ENCODE measurements at places on chromosomes 7 and 10. TPM values are rescaled to one million over a fixed set of nuclear protein-coding genes. Genes with fewer than 3 reads are reported as not detected.

ANXA8L1 gene
- 8.6 TPM for total RNA-seq

NAT16 gene
- total RNA-seq, result not detected

NEUROD6 gene
- not detected for total RNA-seq

DEPP1 gene
- total RNA-seq, result 12.2 TPM

DNA sequence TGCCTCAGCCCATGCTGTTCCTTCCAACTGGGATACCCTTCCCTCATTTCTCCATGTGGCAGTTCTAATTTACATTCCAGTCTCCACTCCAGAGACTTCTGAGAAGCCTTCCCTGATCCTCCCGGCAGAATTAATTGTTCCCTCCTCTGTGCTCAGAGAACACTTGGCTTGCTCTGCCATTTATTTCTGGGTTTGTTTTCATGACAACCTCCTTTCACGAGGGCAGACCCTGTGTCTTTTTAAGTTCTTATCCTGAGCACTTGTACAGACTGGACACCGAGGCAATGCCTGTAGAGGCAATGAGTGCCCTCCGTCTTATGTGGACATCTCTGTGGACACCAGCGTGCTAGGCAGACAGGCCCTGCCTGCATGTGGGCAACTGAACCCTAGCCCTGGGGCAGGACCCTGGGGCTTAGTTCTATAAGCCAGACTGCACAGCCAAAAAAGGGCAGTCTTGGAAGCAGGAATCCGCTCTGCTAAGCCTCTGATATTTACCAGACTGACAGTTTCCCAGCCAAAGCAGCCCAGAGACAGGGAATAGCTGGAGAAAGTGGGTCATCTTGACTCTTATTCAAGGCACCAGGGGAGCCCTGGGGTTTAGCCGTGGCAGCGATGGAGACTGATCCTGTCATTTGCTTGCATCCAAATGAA is 474.0 kb downstream of the RPS24 start:
- DNase-seq, result no peak

DNA sequence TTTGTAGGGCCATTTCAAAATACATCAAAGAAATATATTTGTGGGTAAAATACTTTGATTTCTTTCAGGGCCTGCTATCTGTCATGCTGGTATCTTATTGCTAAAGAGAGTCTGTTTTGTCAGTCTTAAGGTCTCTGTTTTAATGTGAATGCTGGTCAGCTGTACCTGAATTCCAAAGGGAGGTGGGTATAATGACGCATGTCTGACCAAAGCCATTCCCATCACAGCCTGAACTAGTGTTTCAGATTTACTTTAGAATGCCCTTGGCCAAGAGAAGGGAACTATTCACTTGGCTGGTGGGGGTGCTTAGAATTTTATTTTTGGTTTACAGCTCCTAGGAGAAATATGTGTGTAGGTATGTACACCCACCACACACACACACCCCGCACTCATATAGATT is 30.6 kb upstream of the MYL10 start:
- no peak for DNase-seq

DNA sequence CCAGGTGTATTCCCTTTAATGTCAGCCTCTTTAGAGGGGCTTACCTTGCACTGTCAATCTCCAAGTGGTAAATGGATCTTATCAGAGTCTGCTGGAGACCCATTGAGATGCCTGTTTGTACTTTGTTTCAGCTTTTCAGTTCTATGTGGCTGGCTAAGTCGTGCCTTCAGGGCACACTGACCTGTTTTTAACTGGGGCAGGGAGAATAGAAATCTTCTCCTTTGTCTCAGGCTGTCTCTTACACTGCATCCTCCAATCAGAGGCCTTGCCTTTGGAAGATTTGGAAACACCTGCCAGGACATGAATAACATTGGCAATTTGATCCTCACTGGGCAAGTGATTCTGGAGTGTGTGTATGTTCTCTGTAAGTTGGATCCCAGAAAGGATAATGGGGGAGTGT is 65.0 kb downstream of the POU6F2 start:
- no peak for DNase-seq

DNA sequence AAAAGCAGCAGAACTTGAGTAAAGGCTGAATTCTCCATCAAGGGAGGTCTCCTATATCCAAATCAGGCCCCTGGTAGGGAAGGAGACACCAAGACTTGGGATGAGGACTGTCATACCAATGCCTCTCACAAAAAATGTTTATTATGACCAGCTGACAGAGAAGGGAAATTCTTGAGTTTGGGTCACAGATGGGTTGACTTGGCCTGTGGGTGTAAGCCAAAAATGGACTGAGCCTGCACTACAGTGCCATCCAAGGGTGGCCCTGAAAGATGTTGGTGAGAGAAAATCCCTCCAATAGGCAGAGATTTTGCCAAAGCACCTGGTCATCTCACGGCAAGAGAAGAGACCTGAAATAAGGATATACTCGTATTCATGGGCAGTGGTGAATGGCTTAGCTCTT is 27.0 kb upstream of the PPIF start:
- DNase-seq, result no peak

- no peak for DNase-seq
These were observed 177.8 kb downstream of the PTPRN2 start for GRCh38 chr7:158409816-158410330.

DNA sequence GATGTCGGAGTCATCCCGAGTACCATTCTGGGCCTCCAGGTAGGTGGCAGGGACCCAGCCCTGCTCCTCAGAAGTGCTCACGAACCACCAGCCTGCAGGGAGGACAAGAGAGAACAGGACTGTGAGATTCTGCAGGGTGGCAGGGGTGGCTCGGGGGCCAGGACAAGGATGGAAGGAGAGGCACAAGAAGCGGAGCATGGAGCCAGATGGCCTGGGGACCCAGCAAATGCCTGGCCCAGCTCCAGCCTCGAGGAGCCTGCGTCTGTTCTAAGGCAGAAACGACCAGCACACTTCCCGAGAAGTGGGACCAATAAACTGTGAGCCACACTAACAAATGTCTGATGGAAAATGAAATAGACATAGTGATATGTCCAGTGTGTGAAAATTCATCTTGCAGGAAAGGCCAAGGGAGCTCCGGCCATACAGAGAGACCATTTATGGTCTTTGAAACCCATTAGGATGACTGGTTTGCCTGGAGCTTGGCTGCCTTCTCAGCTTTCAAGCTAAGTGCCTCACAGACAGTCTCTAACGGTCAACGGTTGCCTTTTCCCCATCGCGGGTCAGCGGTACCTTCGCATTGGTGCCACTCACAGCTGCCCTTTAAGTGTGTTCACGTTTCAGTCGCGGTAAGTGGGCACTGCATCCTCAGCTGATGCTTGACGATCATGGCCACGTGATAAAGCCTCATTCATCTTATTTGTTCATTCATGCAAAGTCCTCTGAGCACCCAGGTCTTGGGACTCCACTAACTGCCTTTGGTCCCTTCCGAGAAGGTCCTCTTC is 133.8 kb downstream of the NEURL1 start:
- DNase-seq, result no peak

GRCh38 chr10:48594371-48594770 is 10.5 kb downstream of the ARHGAP22 start:
- DNase-seq, result no peak

DNA sequence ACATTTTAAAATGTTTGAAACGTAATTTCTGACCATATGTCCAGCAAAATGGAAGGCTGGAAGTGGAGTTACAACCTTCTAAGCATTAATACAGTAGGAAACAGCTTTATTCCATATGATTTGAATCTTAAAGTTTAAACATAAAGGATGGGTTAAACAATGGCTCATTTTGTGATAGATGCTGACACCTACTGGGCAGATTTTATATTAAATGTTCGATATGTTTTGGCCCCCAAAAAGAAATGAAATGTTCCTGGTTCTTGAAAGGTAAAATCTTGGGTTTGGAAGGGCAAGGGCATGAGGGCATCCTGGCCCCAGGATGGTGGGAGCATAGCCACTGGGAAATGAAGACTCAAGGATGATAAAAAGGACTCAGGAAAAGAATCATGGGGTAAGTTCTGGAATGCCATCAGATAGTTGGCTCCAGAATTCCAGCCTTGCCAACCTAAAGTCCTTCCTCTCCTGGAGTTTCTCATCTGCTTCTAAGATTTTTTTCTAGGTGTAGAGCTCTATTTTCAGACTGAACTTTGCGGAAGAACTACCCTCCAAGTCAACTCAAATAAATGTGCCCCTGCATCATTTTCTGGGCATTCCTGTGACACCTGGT is 34.6 kb upstream of the SLC35G1 start:
- DNase-seq, result peak; percentile 2

GRCh38 chr7:135682191-135682590 is 19.9 kb downstream of the STMP1 start:
- DNase-seq, result no peak

DNA sequence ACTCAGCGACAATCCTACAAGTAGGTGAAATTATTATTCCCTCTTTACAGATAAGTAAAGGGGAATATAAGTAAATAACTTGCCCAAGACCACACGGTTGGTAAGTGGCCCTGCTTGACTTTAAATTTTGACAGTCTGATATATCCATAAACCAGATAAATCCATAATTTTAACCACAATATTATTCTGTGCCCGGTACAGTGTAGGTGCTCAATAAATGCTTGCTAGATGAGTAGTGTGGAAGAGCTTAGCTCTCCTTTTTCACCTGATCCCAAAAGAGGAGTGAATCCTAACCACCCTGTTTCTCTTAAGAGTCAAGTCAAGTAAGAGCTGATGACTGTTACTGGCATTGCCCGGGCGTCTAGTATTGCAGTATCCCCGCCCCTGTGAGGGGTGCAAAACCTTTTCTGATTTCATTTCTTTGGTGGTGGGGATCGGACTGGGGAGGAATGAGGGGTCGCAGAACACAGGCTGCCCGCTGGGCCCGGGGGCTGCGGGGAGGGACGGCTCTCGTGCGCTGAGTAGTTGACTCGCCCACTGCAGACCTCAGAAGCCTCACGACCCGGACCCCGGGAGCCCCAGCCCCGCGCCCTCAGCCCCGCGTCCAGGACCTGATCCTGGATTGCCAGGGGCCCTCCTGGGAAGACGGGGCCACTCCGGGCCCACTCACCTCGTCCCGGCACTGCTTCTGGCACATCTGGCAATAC is 490 bp downstream of the KIN start:
- no peak for DNase-seq

DNA sequence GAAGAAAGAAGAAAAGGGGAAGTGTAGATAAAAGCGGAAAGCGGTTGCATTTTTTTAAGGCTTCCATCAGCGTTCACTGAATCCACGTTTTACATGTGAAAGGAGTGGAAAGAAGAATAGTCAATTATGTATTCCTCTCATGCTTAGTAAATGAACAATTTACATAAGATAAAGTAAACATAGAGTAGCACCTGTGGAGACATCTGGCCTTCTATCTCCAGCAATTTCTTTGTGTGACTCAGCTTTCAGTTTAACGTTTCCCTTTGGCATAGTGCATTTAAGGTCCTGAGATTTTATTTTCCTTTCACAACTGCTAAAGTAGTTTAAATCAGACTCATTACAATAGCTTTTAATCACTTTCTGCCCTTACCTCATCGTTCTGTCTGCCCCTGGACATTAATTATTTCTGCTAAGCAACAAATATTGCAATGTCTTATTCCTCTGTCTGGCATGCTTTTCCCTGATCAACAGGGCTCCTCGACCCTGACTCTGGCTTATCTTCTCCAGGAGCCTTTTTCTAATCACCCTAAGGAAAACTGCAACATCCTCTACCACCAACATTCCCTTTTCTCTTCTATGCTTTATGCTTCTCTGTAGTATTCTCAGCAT is 383.5 kb upstream of the VWC2 start:
- DNase-seq, result no peak

Data from thymus (tissue), 14 donors.